Sigmoid colon (tissue), 7 donors: ENCODE measurements at places on chromosomes 7 and 10. TPM values are rescaled to one million over a fixed set of nuclear protein-coding genes. Genes with fewer than 3 reads are reported as not detected.

DNA sequence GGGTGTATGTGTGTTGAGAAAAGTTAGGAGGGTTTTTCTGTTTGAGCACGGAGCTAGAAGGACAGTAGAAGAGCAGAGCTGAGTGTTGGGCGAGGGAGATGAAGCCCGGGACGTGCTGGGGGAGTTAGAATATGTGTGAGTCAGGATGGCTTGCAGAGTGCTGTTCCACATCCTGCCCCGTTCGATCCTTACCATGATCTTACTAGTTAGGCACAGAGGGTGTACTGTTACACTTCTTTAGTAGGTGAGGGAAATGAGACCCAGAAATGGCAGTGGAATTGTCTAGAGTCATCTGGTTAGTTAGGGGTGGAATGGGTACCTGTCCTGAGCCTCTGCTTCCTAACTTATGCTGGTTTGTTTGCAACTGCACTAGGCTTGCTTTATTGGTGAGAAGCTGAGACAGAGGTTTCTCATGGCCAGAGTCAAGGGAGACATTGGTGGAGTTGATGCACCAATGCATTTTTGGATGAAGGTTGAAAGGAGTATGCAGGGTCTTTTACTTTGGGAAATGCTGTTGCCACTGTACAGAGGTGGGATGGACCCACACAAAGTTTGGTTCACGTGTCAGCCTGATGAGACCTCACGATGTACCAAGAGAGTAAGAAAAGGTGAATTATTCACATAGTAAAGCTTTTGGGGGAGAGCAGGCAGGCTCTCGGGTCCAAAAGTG is 42.4 kb downstream of the CCNY start:
- H3K4me3 ChIP-seq: no peak overlapping the region
- H3K27ac ChIP-seq: peak overlapping the region; percentile 37
- H3K36me3 ChIP-seq: no peaks in the 10 kb centered on the region
- H3K27me3 ChIP-seq: no peaks in the 10 kb centered on the region

DNA sequence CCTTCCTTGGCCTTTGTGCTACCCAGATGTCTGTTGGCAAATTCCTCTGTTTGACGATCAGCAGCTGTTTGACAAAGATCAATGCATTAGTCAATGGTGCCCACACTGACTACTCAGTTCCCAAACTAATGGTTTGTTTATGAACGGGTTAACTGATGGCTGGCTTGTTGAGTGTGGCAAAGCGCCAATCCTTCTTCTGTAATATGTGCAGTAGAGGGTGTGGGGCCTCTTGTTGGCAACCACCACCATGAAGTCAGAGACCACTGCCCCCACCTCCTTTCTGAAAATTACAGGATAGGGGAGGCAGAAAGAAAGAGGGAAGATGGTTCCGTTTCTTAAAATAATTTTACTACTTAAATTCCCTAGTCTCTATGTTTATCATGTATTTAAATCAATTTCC is 2.6 kb upstream of the PLCE1 start:
- no peak overlapping the region for H3K27ac ChIP-seq
- peaks cover 25% of the 10 kb centered on the region for H3K4me1 ChIP-seq
- no peak for DNase-seq
- no peaks in the 10 kb centered on the region for H3K36me3 ChIP-seq

AKR1E2 gene
- total RNA-seq: 12.0 TPM

ANKRD7 gene
- total RNA-seq: 1.1 TPM

DNA sequence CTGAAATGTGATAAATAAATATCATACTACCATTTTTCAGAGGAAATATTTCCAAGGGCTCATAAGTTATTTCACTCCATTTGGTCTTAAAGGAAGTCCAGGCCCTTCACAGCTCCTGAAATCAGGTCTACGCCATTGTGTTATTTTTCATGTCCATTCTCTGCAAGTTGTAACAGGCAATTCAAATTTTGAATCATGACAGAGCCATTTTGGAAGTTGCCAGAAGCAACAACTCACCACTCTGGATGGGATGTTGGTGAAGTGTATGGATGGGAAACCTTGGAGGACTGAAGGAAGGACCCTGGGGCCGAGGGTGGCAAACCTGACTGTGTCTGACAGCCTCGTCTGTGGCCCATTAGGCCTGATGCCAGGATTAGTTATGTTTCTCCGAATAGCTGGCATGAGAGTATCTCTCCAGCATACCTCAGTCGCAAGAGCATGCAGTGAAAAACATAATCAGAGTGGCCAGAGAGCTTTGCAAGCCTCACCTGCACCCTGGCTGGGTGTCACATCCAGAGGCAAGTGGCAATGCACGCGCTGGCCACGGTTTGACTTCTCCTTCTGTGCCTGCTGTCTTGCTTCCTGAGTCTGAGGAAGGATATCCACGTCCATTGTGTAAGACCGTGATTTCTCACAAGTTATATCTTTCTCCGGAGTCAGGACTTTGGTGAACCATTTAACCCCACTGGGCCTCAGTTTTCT is 87.1 kb downstream of the NRP1 start:
- H3K36me3 ChIP-seq: no peaks in the 10 kb centered on the region
- no peak overlapping the region for H3K27ac ChIP-seq
- no peaks in the 10 kb centered on the region for H3K4me1 ChIP-seq
- H3K4me3 ChIP-seq: no peak overlapping the region

DNA sequence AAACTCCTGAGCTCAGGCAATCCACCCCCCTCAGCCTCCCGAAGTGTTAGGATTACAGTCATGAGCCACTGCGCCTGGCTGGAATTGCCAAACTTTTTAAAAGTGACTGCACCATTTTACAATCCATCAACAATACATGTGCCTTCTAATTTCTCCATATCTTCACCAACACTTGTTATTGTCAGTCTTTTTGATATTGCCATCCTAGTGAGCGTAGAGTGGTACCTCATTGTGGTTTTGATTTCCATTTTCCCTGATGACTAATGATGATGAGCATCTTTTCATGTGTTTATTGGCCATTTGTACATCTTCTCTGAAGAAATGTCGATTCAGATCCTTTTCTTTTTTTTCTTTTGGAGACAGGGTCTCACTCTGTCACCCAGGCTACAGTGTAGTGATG is 21.7 kb upstream of the STRIP2 start:
- H3K36me3 ChIP-seq: no peaks in the 10 kb centered on the region
- H3K27me3 ChIP-seq: no peaks in the 10 kb centered on the region
- DNase-seq: no peak
- no peak overlapping the region for H3K4me3 ChIP-seq
